ENCODE measurements at places on chromosomes 7 and 10.

DNA sequence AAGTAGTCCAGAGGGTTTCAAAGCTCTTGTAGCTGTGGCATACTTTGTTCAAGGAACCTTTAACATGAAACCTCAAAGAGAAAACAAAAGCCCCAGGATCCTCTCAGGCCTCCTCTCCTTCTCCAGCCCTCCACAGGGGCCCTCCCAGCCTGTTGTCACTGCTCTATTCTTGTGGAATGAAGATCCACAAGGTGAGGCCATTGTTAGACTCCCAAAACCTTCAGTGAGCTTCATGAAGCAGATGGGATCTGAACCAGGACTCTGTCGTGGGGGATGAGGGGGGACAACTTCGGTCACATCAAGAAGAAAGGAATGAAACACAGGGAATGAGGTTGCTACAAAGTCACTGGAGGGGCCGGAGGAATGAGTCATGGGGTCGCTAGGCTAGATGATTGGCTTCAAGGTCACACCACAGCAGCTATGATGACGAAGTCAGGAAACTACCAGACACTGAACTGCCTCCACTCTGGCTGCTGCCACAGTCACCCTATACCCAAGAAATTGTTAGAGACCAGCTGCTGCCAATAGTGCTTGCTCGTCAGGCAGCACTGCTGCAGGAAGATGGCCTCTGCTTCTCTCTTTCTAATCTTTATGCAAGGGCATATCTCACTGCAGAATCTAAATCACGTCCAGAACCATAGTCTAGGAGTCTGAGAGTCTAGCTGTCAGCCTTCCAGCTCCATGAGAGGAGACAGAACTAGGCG lies 208.8 kb downstream of the HIBADH start:
- DNase-seq: no peak

GRCh38 chr10:126684171-126684745 lies 13.8 kb upstream of the C10orf90 start:
- no peak for DNase-seq

GRCh38 chr10:43257347-43258210 lies 9.3 kb downstream of the RASGEF1A start:
- no peak for DNase-seq

GRCh38 chr7:129393255-129393654 lies 41.0 kb upstream of the STRIP2 start:
- no peak for DNase-seq

DNA sequence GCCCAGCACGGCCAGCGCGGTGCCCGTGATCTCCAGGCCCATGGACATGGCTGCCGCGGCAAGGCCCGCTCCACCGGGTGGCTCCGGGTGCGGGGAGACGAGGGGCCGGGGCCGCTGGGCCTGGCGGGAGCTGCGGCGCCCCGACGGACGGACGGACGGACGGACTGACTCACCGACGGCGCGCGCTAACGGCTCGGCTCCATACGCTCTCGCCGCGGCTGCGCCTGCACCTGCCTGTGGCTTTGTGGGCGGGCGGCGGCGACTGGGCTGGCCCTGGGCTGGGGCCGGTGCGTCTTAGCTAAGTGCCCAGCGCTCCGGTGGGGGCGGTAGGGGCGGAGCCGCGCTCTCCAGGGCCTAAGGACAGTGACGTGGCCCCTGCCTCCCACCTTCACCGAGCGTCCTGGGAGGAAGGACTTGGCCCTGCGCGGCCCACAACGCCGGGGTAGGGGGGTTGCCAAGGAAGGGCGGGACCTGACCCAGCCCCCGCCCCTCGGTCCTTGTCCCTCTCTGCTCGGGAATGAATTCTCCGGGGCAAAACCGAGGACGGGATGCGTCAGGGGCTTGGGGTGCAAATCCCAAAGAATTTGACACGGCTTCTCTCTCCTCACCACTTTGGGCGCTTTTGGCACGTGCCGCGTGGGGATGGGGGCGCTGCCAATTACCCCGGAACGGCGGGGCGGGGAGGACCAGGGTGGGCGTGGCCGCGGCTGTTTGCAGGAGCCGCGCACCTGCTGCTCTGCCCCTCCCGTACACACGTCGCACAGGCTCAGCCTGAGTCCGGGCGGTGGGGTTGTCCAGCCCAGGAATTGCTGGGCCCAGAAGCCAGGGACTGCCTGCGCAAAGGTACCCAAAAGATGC lies at the start of gene CLDN3:
CLDN3 (minus strand) TSS at position 269 of the 858 bp plus-strand sequence; CDS start at position 48, 221 bp downstream.
- no peak for DNase-seq

GRCh38 chr10:63554657-63555056 lies 33.5 kb downstream of the REEP3 start:
- peak; percentile 20 for DNase-seq

- DNase-seq: no peak
Observed at GRCh38 chr10:81019029-81019890, 481.6 kb downstream of the SH2D4B start.

DNA sequence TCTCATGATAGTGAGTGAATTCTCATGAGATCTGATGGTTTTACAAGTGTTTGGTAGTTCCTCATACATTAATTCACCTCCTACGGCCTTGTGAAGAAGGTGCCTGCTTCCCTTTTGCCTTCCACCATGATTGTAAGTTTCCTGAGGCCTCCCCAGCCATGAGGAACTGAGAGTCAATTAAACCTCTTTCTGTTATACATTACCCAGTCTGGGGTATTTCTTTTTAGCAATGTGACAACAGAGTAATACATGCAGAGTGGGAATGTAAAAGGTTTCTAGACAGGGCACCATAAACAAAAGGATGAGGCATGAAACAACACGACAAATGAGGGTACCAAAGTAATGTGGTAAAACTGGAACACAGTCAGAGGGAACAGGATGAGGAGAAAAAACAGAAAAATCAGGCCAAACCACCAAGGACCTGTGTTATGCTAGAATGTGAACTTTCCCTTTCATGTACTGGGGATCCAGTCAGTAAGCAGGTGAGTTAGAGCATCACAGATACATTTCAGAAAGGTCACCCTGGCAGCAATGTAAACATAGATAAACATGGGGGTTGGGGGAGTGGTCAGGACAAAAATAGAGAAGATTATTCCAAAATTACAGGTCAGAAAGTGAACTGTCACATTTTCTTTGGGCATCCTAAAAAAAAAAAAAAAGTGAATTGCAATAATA lies 31.9 kb downstream of the ANKRD26 start:
- DNase-seq: no peak

DNA sequence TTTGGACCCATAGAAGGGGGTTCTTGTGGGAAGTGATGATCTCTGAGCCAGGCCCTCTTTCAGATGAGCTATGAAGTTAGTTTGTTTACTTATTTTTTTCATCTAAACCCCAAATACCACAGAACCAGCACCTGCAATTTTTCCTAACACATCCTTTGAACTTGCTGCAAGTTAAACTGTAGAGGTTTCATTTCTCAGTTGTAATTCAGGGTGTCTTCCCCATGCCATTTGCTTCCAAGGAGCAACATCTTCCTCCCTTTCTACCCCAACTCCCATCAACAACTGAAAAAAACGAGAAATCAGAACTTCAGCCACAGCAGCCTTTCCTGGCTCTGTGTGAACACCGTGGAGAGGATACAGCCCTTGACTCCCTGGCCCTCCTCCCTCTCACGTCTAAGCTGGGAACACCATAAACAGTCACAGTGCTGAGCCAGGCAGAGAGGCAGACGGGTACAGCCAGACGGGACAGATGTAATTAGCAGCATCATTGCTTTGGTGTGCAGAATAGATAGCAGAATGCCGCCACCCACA lies 63.6 kb downstream of the RGS10 start:
- no peak for DNase-seq

- DNase-seq: no peak
Observed at GRCh38 chr10:76649723-76650127, 987.9 kb downstream of the KCNMA1 start.

GRCh38 chr10:6409971-6410643 lies 170.0 kb downstream of the PRKCQ start:
- no peak for DNase-seq
